Activated naive CD4-positive, alpha-beta T cell treated with anti-CD3 and anti-CD28 coated beads, Interleukin-2, amount 10 ng/mL, durations not matched to agents 5 hours and 36 hours (primary cell): ENCODE measurements at places on chromosomes 2 and 18. TPM values are rescaled to one million over a fixed set of nuclear protein-coding genes. Genes with fewer than 3 reads are reported as not detected.

Gene PMAIP1
- 17.0 TPM for total RNA-seq

Gene CFAP221
- total RNA-seq: not detected

Gene TPRKB
- total RNA-seq: 28.0 TPM

Gene UGT1A4
- not detected for total RNA-seq

Gene NOSTRIN
- not detected for total RNA-seq

Gene LONRF2
- total RNA-seq: not detected

Gene RAX
- total RNA-seq: not detected

Gene SCN2A
- not detected for total RNA-seq

Gene ADGRF3
- total RNA-seq: 5.2 TPM

Gene POTEI
- not detected for total RNA-seq

Gene MC2R
- total RNA-seq: not detected

Gene GALNT5
- total RNA-seq: not detected
